ENCODE measurements at places on chromosomes 4 and X.

DNA sequence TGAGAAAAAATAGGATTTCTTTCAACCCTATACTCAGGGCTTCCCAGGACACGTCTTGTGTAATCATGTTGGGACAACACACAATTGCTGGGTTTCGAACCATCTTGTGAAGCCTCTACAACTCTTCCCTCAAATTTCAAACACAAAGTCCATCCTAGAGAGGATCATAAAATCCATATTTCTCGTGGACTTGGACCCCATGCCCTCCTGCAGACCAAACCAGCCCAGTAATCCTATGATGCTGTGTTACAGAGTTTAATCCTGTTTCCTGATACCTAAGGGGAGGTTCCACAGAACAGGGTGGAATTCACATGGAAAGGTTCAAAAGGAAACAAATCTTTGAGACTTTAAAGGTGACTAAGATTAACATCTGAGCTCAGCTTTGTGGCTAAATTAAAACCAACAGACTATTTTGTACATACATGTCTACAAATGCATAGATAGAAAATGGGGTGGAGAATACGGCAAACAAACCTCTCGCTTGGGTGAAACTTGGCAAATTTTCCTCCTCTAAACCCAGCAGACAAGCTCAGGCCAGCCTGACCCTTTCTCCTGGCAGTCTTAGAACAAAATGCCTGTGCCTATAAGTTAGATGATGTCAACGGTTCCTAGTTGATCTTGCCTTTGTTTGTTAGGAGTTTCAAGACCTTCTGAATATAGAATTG lies 38.1 kb downstream of the EGFL6 start:
- no peak for DNase-seq

DNA sequence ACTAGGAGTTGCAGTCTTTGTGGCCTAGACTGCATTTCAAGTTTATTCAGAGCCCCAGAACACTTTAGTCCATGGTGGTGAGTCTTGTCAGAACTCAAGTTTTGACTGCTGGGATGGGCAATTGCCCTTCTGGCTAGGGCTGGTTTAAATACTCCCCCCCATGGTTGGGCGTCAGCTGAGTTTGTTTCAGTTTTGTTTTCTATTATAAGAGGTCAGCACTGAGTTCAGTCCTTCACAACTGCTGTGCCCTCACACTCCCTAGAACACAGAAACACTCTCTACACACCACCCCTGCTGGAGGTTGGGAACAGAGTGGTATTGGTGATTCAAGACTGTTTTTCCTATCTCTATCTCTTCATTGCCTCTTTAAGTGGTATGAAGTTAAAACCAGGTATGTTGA lies 217.0 kb downstream of the GUCY2F start:
- DNase-seq, result no peak

DNA sequence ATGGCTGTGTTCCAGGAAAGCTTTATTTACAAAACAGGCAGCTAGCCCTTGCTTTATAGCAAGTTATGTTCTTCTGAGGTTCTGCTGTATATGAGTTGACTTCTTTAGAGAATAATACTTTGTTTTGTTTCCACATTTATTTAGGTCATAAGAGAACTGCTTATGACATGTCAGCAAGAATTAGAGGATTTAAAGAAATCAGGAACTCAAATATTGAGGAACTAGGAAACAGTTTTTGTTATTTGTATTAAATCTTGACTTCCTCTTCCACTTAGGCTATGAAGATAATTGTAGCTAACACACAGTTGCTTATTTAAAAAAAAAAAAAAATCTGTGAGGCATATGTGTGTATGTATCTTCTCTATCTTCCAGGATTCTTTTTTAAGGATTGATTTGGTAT lies 14.3 kb downstream of the ZRSR2 start:
- DNase-seq, result no peak

GRCh38 chrX:49037883-49038475 lies 5.2 kb downstream of the TFE3 start:
- DNase-seq, result peak; percentile 47

GRCh38 chr4:98574816-98575215 lies 83.6 kb downstream of the TSPAN5 start:
- no peak for DNase-seq

- DNase-seq, result peak; percentile 71
These were observed 32.9 kb downstream of the CXCL1 start for GRCh38 chr4:73902038-73902637.

GRCh38 chrX:47143894-47144625 lies 442 bp downstream of the NDUFB11 start:
- DNase-seq, result peak; percentile 42

DNA sequence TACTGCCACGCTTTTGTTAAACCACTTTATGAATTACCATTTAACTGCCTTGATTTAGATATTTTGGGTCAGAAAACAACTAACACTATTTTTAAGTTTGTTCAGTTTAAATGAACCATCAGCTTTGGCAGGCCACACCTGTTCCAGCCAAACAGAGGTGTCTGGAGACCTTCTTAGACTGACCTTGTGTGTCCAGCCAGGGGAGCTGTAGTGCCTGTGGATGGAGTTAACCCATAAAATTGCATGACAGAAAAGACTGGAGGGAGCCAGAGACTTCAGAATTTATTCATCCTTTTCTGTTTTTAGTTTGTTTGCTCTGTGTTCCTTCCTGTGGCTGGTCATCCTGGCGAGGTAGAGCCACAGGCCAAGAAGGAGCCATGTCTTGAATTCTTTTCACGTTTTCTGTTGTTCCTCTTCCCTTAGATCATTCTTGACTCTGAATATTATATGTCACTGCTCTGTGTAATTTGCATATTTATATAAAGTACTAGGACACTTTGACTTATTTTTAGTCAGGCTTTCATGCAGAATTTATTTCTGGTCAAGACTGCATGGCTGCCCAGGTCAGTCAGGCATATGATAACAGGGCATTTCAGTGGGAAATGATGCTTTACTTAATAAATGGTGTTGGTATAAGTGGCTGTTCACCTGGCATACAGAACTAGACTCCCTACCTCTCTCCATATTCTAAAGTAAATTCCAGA lies 26.7 kb downstream of the HERC3 start:
- DNase-seq, result no peak

- peak; percentile 10 for DNase-seq
These were observed 424 bp downstream of the SATL1 start for GRCh38 chrX:85243155-85243554.

DNA sequence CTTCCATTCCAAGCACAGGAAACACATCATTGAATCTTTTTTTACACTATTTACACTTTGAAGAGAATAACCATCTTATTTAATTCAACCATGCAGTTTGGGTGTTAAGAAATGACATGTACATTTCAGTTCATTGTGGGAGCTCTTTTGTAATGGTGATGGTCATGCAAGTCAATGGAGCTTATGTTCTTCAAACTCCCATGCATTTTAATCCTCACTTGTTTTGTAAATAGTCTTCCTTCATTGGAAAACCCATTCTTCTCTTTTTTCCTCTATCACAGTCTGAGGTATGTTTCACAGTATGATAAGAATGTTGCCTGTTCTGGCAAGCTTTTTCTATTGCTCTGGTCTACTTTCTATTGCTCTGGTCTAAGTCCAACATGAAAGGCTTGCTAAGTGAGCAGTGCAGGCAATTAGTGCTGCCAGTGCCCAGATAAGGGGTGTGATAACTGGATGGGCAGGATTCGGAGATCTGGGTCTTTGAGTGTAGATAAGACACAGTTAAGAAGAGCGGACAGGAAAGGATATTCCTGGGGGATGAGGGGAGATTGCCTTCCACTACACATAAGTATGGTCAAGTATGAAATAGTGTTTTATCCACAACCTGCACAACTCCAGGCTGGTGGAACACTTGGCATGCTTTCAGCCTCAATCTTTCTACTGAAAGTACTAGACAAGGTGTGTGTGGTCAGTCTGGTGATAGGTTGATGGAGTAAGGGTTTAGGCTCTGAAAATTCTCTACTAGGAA lies 17.1 kb downstream of the AFP start:
- no peak for DNase-seq

DNA sequence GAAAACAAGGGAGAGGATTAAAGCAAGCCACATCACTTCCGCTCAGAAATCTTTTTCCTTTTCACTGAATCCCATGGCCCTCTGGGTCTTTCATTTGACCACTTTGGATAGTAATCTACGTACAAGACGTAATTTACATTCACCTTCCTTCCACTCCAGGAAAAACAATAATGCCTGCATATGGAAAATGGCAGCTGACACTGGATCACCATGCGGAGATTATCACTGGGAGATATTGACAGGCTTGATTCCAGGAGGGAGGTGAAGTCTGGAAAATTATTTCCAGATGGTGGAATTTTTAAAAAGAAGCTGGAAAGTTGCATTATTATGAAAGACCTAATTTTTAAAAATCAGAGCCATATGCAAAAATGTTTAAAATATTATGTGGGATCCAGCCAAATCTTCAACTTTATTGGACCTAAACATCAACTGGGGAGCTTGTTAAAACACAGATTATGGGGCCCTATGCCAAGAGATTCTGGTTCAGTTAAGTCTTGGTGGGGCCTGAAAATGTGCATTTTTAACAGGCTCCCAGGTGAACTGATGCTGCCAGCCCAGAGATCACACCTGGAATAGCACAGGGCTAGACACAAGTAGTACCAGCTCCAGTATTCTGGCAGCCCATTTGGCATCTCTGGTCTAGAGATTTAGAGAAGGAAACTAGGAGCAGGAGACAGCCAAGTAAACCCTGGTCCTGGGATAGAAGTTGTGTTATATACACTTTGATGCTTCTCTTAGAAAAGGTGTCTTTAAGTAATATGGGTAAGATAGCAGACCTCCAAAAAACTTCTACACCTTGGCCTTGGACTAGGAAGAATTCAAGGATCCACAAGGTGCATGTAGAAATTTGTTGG lies 290.3 kb upstream of the LDB2 start:
- peak; percentile 31 for DNase-seq

GRCh38 chrX:104392350-104392749 lies 137.6 kb upstream of the ESX1 start:
- DNase-seq, result no peak

GRCh38 chr4:127141856-127142255 lies 490.9 kb upstream of the INTU start:
- peak; percentile 85 for DNase-seq
